ENCODE measurements at places on chromosomes 6 and 20. TPM values are rescaled to one million over a fixed set of nuclear protein-coding genes. Genes with fewer than 3 reads are reported as not detected.

Gene COL11A2
- 3.8 TPM for total RNA-seq

- H3K36me3 ChIP-seq, result no peaks in the 10 kb centered on the region
- H3K4me3 ChIP-seq, result no peak overlapping the region
- H3K27ac ChIP-seq, result no peak overlapping the region
- no peaks in the 10 kb centered on the region for H3K27me3 ChIP-seq
- no peak for DNase-seq
Measured at GRCh38 chr6:65170273-65170672, 536.8 kb downstream of the EYS start.

Gene AHCY
- 97.9 TPM for total RNA-seq

DNA sequence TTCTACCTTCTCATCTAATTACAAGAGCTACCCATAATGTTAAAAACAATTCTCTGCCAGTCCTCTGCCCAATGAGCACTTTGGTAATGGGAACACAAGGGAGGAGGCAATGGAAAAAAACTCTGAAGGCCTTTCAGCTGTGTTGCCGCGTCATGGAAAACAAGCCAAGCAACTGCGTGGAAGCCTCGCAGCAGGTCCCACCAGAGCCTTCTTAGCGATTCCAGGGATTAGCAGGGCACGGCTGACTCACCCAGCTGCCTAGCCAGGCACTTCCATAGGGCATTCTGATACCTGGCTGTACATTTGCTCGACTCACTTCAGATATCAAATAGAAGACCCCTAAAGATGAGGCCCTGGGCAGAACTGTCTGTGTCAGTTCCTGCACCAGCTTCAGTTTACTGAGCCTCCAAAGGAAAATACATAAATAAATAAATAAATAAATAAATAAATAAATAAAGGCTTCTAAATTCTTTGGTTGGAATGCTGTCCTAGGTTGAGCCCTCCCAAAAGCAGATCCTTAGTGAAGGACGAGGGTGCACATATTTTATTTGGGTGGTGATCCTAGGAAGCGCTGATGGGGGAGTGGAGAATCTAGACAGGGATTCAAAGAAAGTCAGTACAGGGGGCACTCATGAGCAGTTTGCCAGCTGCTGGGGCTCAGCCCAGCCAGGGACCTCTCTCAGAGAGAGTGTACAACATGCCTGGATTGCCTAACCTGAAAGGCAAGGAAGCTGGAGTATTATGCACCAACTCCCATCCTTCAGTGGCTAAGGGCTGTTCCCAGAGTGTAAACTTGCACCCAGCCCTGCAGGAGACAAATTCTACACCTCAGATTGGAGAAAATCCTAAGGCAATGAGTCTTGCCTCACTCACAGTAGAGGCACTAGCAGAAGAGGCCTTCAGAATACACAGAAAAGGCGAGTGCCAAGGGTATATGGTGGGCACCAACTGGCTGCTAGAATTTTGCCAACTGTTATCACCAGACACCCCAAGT is 18.2 kb downstream of the SNAP25 start:
- H3K36me3 ChIP-seq, result no peaks in the 10 kb centered on the region
- peaks cover 5% of the 10 kb centered on the region for H3K27me3 ChIP-seq
- no peak overlapping the region for H3K27ac ChIP-seq
- peaks cover 7% of the 10 kb centered on the region for H3K4me1 ChIP-seq
- DNase-seq, result no peak

DNA sequence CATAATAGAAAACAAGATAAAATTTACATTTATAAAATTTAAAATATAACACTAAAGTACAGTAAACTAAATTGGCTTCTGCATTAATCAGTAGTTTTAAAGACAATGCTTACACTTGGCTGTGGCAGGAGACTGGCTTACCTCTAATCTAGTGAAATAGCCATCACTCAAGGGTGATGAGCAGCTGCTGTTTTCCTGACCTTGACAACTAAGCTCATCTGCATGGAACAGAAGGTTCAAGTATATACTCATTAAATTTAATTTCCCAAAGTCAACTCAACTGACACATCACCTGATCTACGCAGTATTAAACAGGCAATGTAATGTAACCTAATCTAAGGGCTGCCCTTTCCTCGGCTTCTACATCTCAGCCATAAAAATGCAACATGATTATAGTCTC is 14.5 kb downstream of the TMX4 start:
- no peaks in the 10 kb centered on the region for H3K27me3 ChIP-seq
- no peaks in the 10 kb centered on the region for H3K36me3 ChIP-seq
- no peak overlapping the region for H3K27ac ChIP-seq
- H3K4me3 ChIP-seq, result no peak overlapping the region
- H3K4me1 ChIP-seq, result peaks cover 10% of the 10 kb centered on the region

Gene TNNC2
- 0.64 TPM for total RNA-seq

All from glutamatergic neuron (in vitro differentiated cells).